ENCODE measurements at places on chromosomes 3 and 15.

GRCh38 chr3:195873281-195873887, 35.0 kb downstream of the TNK2 start:
- peak; percentile 31 for DNase-seq

- no peak for DNase-seq
Observed at GRCh38 chr15:34722439-34722836, 32.4 kb downstream of the GJD2 start.

DNA sequence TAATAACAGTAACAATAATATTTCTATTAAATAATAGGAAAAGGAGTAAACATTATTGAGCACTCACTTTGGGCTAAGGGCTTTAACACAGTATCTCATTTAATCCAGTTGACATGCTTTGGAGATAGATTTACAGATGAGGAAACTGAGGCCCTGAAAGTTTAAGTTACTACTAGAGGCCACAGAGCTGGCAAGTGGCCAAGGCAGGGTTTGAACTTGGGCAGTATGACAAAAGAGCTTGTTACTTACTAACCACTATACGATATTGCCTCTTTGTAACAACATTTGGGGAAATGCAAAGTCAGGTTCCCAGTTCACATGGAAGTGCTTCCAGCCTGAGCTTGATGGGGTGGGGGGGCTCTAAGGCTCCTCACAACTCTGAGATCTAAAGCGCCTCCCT, 149.1 kb upstream of the LMCD1 start:
- no peak for DNase-seq

DNA sequence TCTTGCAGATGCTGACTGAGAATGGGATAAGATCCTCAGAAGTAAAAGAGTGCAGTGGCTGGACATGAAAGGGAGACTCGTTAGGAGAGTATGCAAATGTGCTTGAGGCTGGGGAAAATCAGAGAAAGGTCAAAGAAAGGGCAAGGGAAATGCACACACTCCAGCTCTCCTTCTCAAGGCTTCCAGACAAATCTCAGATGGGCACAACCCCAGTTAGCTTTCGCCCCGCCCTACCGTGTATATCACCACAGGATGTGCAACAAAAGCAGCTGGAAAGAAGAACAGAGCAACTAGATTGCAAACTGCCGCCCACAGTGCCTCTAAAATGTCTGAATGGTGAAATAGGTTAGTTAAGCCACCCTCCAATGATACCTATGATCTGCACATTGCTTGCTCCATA, 63.9 kb downstream of the CERS3 start:
- DNase-seq, result no peak

DNA sequence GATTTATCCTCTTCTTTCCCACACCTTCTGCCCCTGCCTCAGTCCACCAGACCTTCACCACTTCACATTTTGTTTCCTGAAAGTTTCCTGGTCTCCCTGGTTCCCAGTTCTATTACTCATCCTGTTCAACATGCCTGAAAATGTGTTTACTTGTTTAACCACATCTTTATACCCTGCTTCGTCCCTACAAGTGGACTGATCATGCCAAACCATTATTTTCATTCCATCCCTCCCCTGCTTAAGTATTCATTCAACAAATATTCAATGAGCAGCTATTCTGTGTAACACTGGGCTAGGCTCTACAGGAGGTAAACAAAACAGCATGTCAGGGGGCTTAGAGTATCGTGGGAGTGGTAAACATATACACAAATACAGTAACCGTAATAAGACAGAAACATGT, 5.5 kb downstream of the MYO5A start:
- no peak for DNase-seq

DNA sequence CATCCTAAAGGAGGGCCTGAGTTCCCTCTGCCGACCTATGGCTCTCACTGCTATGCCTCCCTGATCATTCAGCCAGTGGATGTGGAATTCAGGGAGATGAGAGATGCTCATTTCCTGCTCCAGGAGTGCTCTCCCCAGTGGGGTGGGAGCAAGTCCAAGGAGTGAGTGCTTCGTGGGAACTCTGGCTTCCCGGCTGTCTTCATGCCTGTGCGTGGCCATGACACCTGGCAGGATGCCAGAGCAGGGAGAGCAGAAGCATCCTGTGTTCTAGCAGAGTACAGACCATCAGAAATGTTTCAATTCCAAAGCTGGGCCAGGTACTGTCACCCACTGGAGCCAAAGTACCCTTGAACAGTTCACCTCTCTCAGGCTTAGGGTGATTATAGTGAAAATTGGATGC, 45.1 kb downstream of the APH1B start:
- no peak for DNase-seq

GRCh38 chr3:63353383-63353782, 75.3 kb downstream of the SYNPR start:
- no peak for DNase-seq

- peak; percentile 2 for DNase-seq
Observed at GRCh38 chr3:143134471-143134870, 14.9 kb downstream of the CHST2 start.

DNA sequence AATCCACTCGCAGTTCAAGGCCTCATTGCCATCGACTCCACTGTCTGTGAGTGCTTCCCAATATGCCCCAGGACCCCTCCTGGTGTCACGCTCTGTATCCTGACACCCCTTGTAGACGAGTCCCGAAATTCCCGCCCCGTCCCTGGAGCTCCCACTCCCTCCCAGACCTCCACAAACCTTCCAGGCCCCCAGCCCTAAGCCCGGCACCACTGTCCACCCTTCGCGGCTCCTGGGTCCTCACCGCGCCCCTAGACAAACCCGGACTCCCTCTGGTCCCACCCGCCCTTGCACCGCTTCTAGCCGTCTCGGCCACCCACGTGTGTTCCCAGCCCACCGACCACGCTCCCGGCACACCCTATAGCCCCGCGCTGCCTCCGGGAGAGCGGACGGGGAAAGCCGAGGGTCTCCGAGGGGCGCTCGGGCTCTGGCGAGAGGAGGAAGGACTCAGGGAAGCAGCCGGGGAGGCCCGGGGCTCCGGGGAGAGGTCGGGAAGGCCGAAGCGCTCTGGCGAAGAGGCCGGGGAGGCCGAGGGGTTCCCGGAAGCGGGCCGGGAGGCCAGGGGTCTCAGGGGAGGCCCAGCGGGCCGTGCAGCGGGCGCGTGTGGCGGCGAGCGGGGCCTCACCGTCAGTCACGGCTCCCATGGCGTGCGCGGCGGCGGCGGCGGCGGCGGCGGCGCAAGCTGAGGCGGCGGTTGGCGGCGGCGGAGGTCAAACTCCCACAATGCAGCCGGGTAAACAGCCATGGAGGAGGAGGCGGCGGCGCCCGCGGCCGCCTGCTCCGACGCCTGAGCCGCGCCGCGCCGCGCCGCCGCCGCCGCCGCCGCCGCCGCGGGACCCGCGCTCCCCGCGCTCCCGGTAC, at the start of the genes ATXN7 and THOC7:
TSS of gene ATXN7 (plus strand) at position 718 of the 858 bp plus-strand sequence. CDS start 48,732 bp downstream, outside the sequence.
TSS of gene THOC7 (minus strand) at position 656 of the 858 bp plus-strand sequence. CDS start at position 641, 15 bp downstream.
- DNase-seq, result peak; percentile 48

GRCh38 chr3:46717447-46718231, at the start of gene PRSS50:
PRSS50 (minus strand) TSS chr3:46717869; CDS start chr3:46717824, 45 bp downstream.
- DNase-seq, result no peak

Data from anterior cingulate cortex (tissue), 58 donors.